ENCODE measurements at places on chromosomes 2 and 18.

DNA sequence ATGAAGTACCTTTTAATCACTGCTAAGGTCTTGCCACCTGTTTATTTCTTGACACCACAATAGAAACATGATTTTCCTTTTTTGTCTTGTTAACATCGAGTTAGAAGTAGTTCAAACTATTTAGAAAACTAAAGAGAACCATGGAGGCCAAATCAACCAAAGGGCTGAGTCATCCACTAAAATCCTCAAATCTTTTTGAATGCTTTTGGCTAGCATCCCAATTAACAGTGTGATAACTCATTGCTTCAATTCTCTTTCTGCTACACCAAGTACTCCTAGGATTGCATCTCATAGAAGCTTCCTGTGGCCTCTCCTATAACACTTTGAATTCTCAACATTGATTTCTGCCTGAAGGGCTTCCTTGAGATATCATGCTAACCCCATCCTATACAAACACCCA lies 159.9 kb upstream of the MMADHC start:
- no peak for DNase-seq

- DNase-seq = no peak
Observed at GRCh38 chr2:634636-635388, 42.4 kb downstream of the TMEM18 start.

DNA sequence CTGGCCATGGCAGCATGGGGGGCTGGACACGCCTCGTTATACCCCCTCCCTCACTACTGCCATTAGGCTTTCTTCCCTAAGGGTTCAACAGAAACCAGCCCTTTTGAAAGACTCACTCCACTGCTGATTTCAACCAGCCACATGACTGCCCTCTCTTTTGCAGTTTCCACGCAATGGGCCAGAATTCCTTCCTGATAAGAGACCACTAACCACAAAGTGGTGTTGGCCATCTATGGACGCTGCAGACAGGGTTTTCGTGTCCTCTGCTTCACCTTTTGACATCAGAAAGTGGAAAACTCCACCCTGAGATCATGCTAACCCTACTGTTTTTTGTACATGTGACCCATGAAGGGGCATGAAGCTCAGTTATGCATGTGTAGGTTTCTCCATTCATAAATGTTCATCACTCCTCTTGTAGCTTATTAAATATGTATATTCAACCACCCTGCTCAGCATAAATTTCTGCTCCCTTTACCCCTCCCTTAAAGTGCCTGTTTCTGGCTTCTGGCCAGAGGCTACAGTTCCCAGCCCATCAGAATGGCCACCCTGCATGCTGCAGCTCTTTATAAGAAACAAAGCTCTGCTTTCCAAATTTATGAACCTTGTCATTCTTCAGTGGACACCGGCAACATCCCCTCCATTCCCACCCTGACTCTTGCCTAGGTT lies 106.6 kb upstream of the MSH6 start:
- DNase-seq = no peak

DNA sequence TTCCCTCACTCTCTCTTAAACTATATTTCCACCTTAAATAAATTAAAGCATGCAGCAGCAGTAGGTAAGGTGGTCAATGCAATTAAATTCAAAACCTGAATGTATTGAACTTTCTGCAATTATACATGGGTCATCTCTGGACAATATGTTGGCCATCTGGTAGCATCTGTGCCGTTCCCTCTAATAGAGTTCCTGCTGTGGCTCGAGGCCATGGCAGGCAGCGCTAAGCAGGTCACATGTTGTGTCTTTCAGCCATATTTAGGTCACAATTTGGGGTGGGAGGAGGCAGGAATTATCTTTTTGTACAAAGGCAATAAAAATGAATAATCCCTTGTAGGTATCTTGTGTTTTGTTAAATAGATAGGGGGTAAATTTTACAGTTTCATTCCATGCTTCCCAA lies 676.2 kb downstream of the ZEB2 start:
- no peak for DNase-seq

GRCh38 chr18:70461323-70462077 lies 172.7 kb downstream of the SOCS6 start:
- DNase-seq = no peak

DNA sequence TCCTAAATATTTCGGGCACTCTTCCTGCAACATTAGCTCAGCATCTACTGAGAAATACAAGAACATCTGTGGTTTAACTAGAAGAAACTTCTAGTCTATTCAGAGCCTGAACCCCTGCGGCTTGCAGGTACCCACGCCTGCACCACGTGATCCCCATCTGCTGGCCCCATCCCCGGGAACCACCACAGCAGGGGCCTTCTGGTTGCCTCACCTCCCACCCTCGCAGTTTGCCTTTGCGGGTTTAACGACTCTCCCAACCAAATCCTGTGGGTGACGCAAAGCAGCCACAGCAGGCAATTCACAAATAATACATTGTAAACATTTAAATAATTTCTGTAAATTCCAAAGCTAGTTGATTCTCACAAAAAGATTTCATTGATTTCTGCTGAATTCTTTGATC lies 90.2 kb upstream of the TMEM18 start:
- no peak for DNase-seq

DNA sequence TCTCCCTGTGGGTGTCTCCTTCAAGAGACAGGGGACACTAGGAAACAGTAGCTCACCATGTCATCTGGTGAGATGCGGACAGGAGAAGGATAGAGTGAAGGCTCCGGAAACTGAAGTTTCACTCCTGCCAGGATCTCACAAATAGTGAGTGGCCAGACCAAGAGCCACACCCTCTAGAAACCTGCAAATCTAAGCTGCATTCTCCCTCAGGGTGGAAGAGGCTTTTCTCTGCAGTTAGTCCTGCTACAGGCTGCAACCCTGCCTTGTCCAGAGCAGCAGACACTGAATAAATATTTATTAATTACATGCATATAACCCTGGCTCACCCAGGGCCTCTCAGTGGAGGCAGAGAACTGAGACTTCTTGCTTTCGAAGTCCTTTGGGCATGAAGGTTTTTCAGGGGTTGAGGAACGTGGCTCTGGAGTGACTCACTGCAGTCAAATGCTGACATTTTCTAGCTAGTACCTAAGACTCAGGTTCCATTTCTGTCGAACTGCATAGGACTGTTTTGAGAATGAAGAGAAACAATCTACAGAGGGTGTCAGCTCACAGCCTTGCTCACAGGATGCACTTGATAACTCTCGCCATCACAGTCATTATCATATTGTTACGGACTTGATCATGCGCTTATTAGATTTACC lies 87.3 kb downstream of the ACTR2 start:
- DNase-seq = no peak

- DNase-seq = no peak
Observed at GRCh38 chr2:235132651-235133050, 180.8 kb downstream of the SH3BP4 start.

DNA sequence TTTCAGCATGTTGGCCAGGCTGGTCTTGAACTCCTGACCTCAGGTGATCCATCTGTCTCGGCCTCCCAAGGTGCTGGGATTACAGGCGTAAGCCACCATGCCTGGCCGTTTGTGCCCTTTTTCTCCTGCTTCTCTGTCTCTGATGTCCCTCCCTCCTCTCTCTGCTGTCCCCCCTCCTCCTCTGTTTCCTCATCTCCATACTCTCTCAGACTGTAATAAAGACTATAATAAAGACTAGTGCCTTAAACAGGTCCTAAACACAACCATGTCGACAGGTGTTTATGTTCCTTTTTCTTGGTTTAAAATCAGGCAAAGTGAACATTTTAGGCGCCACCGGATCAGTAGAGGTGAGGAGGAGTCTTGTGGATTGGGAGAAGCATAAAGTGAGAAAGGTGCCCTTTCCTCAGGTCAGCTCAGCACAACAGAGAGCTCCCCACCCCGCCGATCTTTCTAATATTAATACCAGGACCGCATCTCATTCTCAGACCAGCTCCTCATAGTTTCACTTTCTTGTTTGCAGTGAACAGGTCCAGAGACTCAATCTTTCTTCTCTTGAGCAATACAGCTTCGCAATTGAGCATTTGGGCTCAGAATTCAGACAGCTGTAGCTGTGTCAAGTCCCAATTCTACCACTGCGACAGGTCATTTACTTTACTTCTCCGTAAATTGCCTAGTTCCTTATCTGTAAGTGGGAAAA lies 23.7 kb downstream of the TIMM21 start:
- DNase-seq = no peak

DNA sequence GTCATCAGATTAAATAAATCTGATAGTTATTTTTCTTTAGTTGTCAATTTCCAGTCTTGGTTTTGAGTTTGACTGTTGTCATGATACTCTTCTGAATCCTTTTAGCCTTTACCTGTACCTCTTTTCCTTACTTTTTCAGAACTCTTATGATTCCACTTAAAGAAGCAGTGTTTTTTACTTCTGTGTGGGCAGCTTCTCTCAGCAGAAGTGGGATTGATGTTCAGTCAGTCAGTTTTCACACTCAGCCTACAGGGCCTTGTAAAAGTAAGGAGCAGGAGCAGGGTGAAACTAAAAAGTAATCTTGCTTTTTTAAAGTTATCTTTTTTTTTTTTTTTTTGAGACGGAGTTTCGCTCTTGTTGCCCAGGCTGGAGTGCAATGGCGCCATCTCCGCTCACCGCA lies 75.1 kb downstream of the HAUS1 start:
- no peak for DNase-seq
